ENCODE measurements at places on chromosomes 2 and 18.

GRCh38 chr2:180647221-180647620 is 333.2 kb upstream of the UBE2E3 start:
- no peak for DNase-seq

DNA sequence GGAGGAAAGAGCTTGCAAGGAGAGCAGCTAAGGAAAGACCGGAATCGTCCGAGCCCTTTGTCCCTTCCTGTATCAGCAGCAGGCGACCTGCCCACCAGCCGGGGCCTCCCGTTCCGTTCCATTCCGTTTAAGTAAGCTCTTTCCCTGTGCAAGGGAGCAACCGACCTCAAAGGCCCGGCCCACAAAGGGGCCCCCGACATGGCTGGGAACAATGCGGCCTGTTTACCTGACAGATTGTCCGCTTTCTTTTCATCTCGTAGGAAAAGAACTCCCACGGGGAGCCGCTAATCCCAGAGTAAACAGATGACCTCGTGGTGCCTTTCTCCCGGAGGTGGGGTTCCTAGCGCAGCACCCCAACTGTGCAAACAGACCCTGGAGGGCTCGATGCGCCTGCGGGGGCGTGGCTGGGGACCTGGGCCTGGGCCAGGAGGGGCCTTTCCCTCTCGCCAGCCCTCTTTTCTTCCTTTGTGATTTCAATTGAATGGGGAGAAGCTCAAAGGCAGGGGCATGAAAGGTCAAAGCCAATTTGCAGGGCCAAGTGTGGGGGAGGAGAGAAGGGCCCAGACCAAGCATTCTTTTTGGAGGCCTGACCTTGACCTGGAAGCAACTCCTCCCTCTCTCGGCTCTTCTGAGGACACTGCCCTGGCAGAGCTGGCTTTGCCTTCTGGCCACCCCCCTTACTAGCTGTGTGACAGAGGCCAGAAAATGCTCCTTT is 120.2 kb downstream of the INHBB start:
- DNase-seq: no peak

GRCh38 chr2:39696101-39696553 is 30.4 kb downstream of the TMEM178A start:
- no peak for DNase-seq

DNA sequence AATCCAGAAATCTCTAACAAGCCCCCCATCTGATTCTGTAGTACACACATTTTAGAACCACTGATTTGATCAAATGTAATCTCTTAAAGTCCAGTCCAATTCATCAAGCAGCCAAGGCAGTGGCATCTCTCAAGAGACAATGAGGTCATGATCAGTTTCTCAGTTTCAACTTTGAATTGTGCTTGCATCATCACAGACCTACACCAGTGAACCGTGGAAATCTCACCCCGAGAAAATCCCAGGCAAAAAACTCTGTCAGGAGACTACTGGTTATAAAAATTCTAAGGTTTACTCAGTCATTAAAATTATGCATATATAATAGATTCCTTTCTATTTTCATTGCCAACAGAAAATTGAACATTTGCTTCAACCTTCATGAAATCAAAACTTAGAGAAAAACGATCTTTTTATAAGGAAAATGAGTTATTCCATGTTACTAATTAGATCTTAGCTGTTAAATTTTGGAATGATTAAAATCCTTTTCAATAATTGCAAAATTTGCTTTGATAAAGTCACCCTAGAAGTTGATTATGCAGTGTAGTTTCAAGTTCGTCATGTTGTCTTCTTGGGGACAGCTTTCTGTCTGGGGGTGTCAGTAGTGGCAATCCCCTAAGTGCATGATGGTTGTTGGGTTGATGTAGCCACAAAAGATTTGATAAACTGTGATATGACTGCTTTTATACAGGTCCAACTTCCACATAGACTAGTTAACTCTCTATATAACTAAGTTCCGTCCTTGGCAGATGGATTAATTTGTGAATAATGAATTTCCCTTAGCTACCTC is 235.0 kb downstream of the CAMKMT start:
- DNase-seq: no peak

DNA sequence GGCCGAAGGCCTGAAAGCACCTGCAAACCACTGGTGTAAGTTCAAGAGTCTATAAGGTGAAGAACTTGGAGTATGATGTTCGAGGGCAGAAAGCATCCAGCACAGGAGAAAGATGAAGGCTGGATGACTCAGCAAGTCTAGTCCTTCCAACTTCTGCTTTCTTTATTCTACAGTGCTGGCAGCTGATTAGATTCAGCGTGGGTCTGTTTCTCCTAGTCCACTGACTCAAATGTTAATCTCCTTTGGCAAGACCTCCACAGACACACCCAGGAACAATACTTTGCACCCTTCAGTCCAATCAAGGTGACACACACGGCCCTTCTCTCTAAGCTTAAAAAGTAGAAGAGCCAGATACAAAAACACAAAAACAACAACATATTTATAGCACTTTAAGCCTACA is 43.4 kb downstream of the NMS start:
- DNase-seq: no peak

DNA sequence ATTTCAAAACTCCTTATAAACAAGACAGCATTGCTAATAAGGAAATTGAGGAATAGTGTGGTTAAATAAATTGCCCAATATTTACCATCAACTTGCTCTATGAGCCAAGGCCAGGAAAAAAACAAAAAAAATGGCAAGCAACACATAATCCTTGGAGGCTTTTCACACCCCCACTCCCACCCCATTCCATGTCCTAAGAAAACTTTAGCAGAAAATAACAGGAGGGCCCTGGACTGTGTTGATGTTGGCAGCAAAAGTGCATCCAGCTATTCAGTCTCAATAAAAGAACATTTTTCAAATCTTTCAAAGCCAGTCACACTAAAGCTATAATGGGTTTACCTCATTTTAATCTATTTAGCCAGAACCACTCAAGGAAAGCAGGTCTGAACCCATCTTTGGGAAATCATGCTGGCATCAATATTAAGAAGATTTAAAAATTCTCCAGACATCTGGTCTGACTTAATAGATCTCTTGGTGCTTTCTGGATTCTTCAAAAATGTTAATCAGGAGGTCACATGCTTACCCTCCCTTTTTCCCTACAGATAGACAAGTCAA is 34.6 kb upstream of the STK17B start:
- no peak for DNase-seq

DNA sequence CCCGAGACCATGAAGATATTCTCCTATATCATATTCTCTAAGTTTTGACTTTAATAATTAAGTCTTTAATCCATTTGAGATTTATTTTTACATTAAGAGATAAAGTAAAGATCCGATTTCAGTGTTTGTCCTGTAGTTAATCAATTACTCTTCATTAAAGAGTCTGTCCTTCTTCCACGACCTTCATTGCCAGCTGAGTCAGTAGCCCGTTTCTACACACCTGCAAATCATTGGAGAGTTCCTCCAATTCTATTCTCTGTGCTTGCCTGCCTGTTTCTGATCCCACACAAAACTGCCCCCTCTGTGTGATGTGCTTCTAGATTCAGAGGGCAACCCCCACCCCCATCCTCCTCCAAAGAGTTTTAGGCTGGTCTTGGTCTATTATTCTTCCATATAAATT is 119.2 kb downstream of the KCNF1 start:
- no peak for DNase-seq

- DNase-seq: no peak
Measured at GRCh38 chr2:75035444-75036353, 77.3 kb downstream of the POLE4 start.

DNA sequence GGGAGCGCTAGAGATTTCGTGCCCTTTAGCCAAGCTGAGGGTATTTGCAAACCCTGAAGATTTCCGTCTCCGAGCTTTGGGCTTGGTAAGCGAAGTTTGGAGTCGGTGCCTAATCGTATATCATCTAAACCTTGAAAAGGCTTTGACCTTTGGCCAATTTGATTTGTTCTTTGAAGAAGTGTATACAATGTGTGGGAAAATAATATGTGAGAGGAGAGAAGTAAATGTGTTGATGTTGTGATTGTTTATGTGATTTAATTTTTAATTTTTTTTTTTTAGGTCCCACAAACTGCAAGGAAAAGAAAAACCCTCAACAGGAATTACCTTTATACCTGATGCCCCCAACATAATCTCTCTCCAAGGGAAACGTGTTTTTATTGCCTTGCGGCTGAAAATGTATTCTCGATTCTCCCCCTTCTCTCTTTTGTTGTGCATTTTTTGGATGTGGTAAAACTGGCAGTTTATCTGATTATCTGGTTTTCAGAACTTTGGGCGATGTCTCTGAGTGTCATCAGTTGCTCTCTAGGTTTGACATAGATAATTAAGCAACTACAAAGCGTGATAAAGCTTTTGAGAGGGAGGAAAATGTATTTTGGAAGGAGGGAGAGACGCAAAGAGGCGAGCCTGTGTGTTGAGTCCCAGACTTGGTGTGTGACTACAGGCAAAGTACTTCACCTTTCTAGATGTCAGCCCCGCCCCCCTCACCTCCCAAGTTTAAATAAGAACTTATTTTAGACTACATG is 912 bp upstream of the FBXO11 start:
- DNase-seq: peak; percentile 25

DNA sequence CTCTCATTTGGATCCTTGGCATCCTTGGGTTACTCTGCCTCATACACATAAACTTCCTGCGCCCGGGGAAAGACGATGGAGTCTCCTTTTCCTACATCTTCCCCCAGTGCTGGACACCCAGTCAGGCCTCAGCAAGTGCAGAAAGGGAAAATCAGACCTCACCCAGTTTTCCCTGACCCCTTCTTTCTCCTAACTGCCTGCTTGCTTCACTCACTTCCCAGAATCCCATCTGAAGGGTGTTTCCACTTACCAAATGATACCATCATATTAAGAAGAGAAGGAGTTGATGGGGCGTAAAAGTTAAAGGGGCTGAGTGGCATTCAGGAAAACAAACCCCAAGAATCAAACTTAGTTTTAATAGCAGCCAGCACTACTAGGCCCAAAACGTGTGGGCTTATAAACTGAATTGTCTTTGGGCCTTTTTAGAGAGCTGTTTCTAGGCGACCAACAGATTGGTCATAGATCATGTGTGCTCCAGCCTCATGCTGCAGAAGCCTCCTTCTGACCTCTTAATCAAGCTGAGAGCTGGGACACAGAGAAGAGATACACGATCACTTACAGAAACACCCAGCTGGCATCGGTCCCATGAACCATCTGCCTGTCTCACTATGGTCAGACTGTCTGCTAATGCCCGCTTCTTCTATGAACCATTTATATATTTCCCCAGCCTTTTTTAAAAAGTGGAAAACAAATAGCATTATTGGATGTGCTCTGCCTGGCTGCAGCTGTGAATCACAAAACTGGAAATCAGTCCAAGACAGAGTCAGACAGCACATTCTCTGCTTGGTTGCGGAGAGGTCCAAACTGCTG is 165.7 kb upstream of the SLC14A2 start:
- no peak for DNase-seq

- no peak for DNase-seq
Measured at GRCh38 chr2:98216616-98217015, 129.6 kb upstream of the CNGA3 start.

DNA sequence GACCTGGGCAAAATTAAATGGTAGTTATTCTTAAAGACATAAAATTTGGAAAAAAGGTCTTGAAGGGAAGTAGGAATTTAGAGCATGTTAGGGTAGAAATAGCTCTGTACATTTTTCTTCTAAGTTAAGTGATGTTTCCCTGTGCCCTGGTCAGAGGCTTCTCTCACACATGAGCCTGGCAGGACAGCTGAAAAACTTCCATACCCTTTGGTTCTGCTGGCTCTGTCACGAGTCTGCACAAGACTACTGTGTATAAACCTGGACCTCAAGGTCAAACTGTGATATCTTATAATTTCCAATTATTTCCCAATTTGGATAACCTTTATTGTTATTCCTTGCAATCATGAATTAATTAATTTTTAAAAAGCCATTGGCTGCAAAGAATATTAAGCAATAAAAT is 664.7 kb downstream of the BCL11A start:
- DNase-seq: no peak

DNA sequence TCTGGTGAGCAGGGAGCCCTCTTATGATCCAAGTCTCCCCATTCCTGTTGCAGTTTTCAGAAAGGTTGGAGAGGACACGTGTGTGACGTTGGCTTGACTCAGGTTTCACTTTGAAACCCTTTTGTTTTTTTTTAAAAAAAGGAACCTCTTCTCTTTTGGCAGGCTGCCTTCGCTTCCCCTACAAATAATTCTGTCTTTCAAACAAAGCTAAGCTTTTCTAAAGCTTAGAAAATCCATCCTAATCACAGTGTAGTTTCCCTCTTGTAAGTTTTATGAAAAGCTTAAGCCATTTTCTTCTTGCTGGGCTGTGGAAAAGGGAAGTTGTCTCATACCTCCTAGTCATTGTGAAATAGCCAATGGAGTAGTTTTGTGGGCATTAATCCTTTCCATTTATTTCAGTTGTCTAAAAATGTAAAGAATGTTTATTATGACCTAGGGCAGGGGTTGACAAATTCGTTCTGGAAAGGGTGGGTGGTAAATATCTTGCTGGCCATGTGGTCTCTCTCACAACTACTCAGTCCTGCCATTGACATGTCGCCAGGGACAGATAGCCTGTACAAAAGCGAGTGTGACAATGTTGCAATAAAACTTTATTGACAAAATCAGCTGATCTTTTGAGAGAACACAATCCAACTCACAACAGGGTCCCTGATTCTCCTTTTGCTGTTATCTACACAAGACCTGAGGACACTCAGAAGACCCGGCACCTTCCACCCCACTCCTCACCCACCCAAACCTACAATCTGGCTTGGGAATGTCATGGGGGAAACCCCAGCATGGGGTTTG is 878.8 kb downstream of the RNF144A start:
- no peak for DNase-seq

- no peak for DNase-seq
Measured at GRCh38 chr18:30828700-30829099, 213.8 kb downstream of the DSC3 start.

DNA sequence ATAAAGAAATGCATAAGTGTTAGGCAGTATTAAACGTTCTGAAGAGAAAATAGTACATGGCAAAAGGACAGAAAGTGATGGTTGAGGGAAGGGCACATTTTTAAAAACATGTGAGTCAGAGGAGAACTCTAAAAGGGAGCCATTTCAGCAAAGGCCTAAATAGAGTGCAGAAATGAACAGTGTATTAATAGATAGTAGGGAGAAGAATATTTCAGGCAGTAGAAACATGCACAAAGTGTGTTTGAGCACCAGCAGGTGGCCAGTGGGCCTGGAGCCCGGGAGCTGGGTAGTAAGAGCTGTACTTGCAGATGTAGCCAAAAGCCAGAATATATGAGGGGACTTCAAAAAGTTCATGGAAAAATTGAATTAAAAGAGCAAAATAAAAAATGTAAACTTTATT is 288.1 kb upstream of the FIGN start:
- no peak for DNase-seq

- DNase-seq: no peak
Measured at GRCh38 chr2:55048508-55049042, 1.7 kb downstream of the RTN4 start.

DNA sequence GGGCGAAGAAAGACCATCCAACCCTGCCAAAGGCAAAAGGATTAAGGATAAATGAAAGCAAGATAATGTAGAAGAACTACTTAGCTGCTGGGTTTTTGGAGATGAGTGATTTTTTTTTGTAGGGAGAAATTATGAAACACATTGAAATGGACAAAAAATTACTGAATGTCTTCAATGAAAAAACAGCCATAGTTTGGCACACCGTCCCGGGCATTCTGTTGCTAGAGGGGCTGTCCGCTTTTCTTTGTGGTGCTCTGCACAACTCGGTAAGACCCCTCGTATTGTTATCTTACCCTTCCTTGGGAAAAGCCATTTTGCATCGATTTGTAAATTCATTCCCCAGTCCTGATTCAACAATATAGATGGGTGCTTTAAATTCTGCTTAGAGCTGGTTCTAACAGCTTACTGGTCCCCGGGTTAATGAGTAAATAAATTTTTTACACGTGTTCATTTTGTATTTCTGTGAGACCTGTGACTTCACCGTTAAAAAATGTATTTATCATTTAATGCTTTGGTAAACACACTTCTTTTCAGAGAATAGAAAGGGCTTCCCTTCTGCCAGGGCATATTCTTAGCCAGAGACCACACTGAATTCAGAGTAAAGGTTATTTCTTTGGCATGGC is 912 bp upstream of the LAPTM4A start:
- no peak for DNase-seq
